Activated CD8-positive, alpha-beta T cell treated with anti-CD3 and anti-CD28 coated beads for 36 hours (primary cell): ENCODE measurements at places on chromosomes 3 and 15. TPM values are rescaled to one million over a fixed set of nuclear protein-coding genes. Genes with fewer than 3 reads are reported as not detected.

The USP19 gene
- 41.6 TPM for total RNA-seq

The FGF7 gene
- total RNA-seq: not detected

The ADIPOQ gene
- not detected for total RNA-seq

The GP9 gene
- total RNA-seq: not detected

The CPEB1 gene
- total RNA-seq: 1.2 TPM

The KIF7 gene
- total RNA-seq: 3.7 TPM

The KLHDC8B gene
- 2.2 TPM for total RNA-seq

The ZNF619 gene
- 5.7 TPM for total RNA-seq

DNA sequence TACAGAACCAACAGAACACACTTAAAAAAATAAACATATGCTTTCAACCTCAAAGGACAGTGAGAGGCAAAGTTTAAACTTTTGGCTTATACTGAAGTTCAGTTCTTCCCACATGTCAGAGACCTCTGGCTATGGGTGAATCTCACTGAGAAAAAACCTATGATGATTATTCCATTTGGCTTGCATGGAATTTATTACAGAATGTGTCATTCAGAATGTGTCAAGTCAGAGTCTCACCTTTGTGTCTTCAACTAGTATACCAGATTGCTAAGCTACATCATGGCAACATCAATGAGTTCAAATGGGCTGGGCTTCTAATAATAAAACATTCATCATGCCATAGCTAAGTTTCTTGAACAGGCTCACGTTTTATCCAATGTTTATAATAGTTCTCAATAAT is 987.0 kb downstream of the NTRK3 start:
- no peak overlapping the region for H3K4me3 ChIP-seq
- peaks cover 2% of the 10 kb centered on the region for H3K27me3 ChIP-seq
- H3K27ac ChIP-seq: no peak overlapping the region
- H3K4me1 ChIP-seq: no peaks in the 10 kb centered on the region
- DNase-seq: no peak

GRCh38 chr3:139325551-139325950 is 18.3 kb upstream of the MRPS22 start:
- H3K27me3 ChIP-seq: peaks cover 9% of the 10 kb centered on the region
- no peaks in the 10 kb centered on the region for H3K36me3 ChIP-seq
- no peak overlapping the region for H3K27ac ChIP-seq
- H3K4me1 ChIP-seq: peaks cover 9% of the 10 kb centered on the region
- H3K4me3 ChIP-seq: no peak overlapping the region
- DNase-seq: no peak

DNA sequence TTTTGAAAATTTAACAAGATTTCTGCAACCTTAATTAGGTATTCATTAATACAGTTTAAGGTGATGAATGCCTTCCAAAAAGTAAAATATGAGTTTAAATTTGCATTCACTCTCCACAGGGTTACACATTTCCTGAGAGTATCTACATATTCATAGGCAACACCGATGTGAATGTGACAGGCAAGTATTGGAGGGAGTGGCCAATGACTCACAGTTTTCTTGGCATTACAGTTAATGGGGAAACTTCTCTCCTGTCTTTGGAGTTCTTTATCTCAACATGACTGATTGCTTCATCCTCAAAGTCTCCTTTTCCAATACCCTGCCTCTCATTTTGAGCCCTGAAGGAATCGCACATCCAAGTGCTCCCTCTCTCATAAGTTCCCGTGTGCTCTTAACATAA is 181.9 kb upstream of the CHL1 start:
- no peak overlapping the region for H3K4me3 ChIP-seq
- DNase-seq: no peak
- no peak overlapping the region for H3K27ac ChIP-seq
- peaks cover 11% of the 10 kb centered on the region for H3K27me3 ChIP-seq
- H3K36me3 ChIP-seq: peaks cover 4% of the 10 kb centered on the region

DNA sequence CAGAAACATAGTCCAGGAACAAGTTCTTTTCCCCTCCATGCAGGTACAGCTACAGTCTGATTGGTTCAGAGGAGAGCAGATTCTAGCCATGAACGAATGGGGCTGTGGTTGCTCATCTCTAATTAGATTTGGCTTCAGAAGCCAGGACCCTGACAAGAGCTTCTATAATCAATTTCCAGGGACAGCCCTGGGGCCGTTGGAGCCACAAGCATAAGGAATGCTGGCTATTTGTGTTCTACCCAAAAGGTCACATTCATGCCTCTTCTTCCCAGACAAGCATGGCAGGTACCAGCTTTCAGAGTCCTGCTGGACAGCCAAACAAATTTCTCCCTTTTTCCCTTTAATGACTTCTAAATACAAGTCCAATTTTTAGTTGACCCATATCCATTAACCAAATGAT is 215.5 kb upstream of the LRTM1 start:
- no peaks in the 10 kb centered on the region for H3K36me3 ChIP-seq
- H3K27ac ChIP-seq: no peak overlapping the region
- H3K27me3 ChIP-seq: no peaks in the 10 kb centered on the region
- H3K4me3 ChIP-seq: no peak overlapping the region
- no peak for DNase-seq

DNA sequence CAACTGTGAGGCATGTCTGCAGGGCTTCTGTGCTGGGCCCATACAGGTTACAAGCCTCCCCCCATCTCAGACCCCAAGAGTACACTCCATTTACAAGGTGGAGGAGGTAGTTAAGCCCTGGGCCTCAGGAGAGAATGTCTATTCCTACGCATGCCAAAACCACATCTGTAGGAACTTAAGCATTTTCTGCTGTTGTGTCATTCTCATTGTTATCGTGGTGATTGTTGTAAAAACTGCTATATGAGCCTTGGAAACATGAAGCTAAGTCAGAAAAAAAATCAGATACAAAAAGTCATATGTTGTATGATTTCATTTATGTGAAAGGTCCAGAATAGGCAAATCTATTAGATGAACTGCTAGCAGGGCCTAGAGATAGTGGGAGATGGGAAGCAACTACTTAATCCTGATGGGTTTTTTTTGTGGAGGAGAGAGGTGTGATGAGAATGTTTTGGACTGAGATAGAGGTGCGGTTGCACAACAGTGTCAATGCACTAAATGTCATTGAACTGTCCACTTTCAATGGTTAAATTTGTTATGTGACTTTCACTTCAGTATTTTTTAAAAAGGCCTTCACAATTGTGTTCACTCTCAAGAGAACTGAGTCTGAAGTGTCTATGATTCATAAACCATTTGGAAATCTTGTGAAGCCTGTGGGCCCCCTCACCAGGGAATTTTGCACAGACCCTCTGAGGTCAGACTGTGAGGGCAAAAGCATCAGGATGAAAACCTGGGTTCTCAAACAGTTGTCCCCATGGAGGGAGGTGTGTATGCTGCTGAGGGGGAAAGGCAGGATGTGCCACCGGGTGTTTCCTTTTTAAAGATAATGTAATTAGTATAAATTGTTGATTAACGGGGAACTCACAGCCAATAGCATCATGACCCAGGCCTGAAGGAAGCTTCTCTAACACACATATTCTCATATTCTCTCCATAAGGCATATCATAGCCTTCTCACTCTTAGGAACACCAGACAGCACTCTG is 3.2 kb downstream of the RTP3 start:
- H3K4me1 ChIP-seq: peaks cover 18% of the 10 kb centered on the region
- H3K27me3 ChIP-seq: no peaks in the 10 kb centered on the region

DNA sequence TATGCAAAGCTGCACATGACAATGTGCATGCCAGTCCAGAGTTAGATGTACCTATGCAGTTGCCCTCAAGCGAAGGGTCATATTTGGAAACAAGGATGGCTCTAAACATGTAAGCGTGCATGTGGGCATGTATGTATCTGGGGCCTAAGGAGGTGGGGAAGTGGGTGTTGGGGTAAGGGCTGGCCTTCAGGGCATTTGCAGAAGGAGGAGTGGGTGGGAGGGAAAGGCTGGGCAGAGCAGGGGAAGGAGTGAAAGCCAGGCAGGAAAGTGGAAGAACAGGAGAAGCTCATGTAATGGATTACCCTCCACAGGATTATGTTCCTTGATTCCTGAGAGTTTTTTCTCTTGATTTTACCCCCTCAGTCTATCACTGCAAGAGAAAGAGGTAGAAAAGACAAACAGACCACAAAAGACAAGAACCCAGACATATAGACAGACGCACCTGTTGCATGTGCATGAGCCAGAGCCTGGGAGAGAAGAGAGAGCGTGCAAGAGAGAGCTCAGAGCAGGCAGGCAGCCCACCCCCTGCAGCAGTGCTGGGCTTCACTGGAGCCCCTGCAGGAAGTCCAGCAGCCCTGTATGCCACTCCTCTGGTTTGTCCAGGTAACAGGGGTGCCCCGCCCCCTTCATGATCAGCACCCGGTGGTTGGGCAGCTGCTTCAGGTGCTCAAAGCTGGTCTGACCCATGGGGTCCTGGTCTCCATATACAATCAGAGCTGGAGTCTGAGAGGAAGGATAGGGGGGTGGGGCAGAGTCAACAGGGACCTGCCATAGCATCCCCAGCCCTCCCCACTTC is 1.8 kb upstream of the PCBP4 start:
- no peak overlapping the region for H3K4me3 ChIP-seq
- H3K27ac ChIP-seq: no peak overlapping the region
- H3K4me1 ChIP-seq: peaks cover 19% of the 10 kb centered on the region
- no peaks in the 10 kb centered on the region for H3K27me3 ChIP-seq

- H3K4me1 ChIP-seq: no peaks in the 10 kb centered on the region
- DNase-seq: no peak
- no peaks in the 10 kb centered on the region for H3K36me3 ChIP-seq
- no peak overlapping the region for H3K4me3 ChIP-seq
Observed at GRCh38 chr3:77380136-77380535, 340.2 kb downstream of the ROBO2 start.

GRCh38 chr15:32781781-32782180 is 64.0 kb downstream of the GREM1 start:
- no peaks in the 10 kb centered on the region for H3K36me3 ChIP-seq
- H3K27ac ChIP-seq: no peak overlapping the region
- no peaks in the 10 kb centered on the region for H3K4me1 ChIP-seq

DNA sequence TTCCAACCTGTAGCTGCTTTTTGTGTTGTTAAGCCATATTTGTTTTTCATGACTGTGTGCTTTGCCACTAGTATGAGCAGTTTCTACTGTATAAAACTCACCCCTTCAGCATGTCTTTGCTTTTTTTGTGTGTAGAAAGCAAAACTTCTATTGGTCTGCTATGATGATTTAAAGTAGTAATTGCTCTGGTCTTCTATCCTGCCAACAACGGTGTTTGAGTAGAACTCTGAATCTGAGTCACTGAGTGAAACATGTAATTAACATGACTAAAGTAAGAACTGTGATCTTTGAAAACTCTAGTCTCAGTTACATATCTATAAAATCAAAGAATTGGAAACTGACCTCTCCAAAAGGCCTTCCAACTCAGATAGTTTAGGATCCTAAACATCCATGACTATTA is 133.6 kb downstream of the TPRG1 start:
- no peaks in the 10 kb centered on the region for H3K27me3 ChIP-seq
- no peaks in the 10 kb centered on the region for H3K36me3 ChIP-seq
- H3K4me1 ChIP-seq: peaks cover 43% of the 10 kb centered on the region
- H3K27ac ChIP-seq: peak overlapping the region; percentile 62

GRCh38 chr3:101038393-101038792 is 45.2 kb upstream of the ABI3BP start:
- peaks cover 14% of the 10 kb centered on the region for H3K27me3 ChIP-seq
- H3K4me1 ChIP-seq: no peaks in the 10 kb centered on the region
- no peak for DNase-seq
- no peaks in the 10 kb centered on the region for H3K36me3 ChIP-seq
- H3K4me3 ChIP-seq: no peak overlapping the region
- no peak overlapping the region for H3K27ac ChIP-seq

DNA sequence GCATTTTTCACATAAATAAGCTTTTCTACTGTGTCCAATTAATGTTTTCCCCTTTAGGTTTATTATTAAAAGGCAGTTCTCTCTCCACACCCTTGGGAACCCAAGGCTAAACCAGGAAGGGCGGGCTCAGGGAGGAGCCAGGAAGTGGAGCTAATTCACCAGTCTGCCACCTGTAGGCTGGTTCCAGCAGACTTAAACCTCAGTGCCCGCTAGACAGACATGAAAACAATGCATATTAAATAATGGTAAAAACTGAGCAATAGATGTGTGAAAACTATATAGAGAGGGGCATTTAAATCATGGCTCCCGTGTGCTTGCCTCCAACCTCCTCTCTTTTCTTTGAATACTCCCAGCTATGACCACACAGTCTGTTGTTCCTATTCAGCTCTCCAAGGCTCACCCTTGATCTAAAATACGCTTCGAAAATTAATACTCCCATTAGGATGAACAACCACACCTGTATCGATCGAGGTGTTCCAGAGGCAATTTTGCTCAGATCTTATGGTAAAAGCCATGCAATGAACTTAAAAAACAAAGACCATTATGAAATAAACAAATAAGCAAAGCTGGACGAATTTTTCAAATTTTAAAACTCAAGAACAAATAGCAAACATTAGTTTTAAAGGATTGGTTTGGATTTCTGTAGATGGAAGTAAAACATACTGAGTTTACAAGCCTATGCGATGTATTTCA is 253.3 kb downstream of the TJP1 start:
- H3K27me3 ChIP-seq: peaks cover 39% of the 10 kb centered on the region
- no peaks in the 10 kb centered on the region for H3K4me1 ChIP-seq
- H3K27ac ChIP-seq: no peak overlapping the region
- DNase-seq: no peak
- H3K36me3 ChIP-seq: no peaks in the 10 kb centered on the region
- H3K4me3 ChIP-seq: peak overlapping the region; percentile 3

DNA sequence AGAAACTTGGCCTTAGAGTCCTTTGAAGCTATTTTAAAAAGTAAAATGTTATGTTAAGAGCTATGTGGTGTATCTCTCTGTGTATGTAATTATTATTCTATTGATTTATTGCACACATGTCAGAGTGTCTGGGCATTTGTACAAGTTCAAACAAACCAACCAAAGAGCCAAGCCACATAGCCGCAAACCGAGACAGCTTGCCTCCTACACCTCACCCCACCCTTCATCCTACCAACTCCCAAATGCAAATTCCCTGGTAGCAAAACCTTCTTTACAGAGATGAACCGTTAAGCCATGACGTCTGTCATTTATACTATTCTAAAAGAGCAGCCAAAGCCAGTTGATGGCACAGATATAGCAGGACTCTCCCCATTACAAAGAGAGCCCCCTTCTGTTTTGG is 332.3 kb downstream of the ERC2 start:
- H3K27me3 ChIP-seq: no peaks in the 10 kb centered on the region
- DNase-seq: no peak

- no peak overlapping the region for H3K4me3 ChIP-seq
- no peak overlapping the region for H3K27ac ChIP-seq
- no peaks in the 10 kb centered on the region for H3K4me1 ChIP-seq
- DNase-seq: no peak
- no peaks in the 10 kb centered on the region for H3K36me3 ChIP-seq
Observed at GRCh38 chr3:101050046-101050445, 56.8 kb upstream of the ABI3BP start.

- H3K4me1 ChIP-seq: no peaks in the 10 kb centered on the region
- no peak overlapping the region for H3K4me3 ChIP-seq
- DNase-seq: no peak
- no peaks in the 10 kb centered on the region for H3K27me3 ChIP-seq
- no peaks in the 10 kb centered on the region for H3K36me3 ChIP-seq
- no peak overlapping the region for H3K27ac ChIP-seq
Observed at GRCh38 chr3:77326586-77326985, 286.7 kb downstream of the ROBO2 start.

DNA sequence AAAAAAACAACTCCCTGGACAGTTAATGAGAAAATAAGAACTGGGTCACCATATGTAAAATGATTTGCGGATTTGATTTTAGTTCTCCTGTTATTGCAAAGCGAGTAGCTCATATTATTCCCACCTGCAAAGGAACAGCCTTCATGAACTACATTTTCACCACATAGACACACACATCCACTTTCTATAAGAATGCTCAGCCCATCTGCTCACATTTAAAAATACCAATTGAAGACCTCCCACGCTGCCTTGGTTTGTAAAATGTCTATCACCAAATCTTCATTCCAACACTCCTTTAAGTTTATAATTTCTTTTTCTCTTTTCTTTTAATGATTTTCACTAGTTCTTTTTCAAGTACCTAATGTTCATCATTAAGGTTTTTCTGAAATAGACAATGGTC is 148.6 kb downstream of the FGF12 start:
- no peak overlapping the region for H3K27ac ChIP-seq
- no peaks in the 10 kb centered on the region for H3K4me1 ChIP-seq
- no peak for DNase-seq
- H3K27me3 ChIP-seq: no peaks in the 10 kb centered on the region
